ENCODE measurements at places on chromosomes 16 and 17.
A peak's percentile ranks its signal among the peaks of the same experiment; 100 is the strongest.

DNA sequence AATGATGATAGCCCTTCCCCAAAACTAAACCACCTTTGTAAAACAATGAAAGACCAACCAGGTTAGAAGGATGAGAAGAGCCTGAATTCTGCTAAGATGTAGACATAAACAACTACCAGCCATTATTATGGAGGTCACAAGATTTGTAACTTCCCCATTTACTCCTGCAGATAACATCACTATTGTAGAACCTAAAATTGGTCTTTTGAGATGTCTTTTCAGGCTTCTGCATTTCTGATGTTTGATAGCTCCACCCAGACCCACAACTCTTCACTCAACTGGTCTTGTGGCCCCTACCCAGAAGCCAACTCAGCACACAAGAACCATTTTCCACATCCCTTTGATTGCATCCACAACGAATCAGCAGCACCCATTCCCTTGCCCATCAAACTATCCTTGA, 100.8 kb downstream of the TMEM132E start:
- DNase-seq = no peak

DNA sequence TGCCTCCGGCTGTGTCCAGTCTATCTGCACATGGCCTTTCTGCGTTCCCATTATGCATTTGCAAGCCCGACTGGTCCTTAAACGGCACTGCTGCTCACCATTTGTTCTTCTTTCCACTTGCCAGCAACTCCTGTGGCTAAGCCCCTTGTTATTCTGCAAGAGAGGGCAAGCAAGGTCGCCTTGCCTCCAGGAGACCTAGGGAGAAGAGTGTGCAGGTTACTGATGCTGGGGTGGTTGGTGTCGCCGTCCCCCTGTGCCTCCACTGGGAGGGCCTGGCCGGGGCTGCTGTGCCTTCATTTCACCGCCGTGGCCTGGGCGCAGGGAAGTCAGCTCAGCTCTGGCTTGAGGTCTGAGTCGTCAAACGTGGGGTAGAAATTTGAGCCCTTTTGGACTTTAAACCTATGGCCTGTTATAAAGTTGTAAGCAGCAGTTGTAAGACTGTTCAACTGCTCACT, 12.7 kb downstream of the SLC6A4 start:
- DNase-seq = no peak

DNA sequence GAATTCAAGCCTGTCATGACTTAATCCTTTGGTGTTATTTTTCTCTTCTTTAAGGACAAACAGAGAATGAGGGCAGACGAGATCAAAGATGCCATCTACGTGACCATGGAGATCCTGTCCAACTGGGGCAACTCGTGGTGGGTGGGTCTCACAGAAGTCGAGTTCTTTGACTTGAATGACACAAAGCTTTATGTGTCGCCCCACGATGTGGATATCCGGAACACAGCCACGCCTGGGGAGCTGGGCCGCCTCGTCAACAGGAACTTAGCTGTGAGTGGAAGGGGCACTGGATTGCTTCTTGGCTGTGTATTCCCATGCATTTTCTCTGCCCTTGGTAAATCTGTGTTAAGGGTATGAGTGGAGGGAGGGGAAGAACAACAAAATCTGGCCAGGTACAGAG, 158.7 kb downstream of the KATNIP start:
- DNase-seq = no peak

- peak; percentile 76 for DNase-seq
Measured at GRCh38 chr17:49361129-49361901, 735 bp downstream of the ZNF652 start.

GRCh38 chr17:37100231-37100630, 151.5 kb downstream of the AATF start:
- no peak for DNase-seq

- DNase-seq = peak; percentile 70
Measured at GRCh38 chr17:42180922-42181850, at the start of gene KCNH4. Gene KCNH4, minus strand, starts transcription at chr17:42181142. Its CDS starts 197 bp downstream, at chr17:42180945.
